T-helper 17 cell (primary cell): ENCODE measurements at places on chromosomes 4 and X. TPM values are rescaled to one million over a fixed set of nuclear protein-coding genes. Genes with fewer than 3 reads are reported as not detected.

DNA sequence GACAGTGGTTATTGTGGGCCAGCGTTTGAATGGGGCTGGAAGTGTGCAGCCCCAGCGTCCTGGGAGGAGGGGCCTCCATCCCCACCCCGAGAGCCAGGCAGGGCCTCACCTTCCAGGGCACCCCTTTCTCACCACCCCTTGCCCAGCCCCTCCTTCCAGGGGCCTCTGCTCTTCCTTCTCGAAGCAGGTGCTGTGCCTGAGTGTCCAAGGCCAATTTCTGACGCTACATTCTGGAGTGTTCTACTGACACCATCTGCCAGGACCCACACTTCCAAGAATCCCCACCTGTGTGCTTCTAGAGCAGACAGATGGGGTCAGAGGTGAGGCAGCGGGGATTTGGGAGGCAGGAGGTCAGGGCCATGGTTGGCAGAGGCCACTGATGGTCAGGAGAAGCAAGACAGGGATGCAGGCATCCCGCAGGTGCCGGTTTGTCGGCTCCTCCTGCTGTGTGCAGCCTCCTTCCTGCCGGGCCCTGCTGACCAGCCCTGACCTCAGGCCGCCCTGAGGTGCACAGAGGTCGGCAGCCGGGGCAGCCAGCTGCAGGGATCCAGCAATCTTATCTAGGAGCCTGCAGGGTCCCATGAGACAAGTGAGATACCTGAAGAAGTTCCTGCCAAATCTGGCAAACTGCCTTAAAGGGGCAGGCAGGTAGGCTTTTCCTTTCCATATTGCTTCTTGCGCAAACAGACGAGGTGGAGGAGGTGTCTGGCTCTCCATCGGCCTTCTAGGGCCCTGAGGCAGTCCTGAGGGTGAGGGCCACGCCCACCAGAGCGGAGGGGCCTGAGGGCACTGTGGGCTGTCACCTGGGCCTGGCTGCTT, 18.8 kb downstream of the MSANTD1 start:
- H3K27me3 ChIP-seq = no peaks in the 10 kb centered on the region
- DNase-seq = no peak
- H3K4me1 ChIP-seq = no peaks in the 10 kb centered on the region
- H3K27ac ChIP-seq = no peak overlapping the region

DNA sequence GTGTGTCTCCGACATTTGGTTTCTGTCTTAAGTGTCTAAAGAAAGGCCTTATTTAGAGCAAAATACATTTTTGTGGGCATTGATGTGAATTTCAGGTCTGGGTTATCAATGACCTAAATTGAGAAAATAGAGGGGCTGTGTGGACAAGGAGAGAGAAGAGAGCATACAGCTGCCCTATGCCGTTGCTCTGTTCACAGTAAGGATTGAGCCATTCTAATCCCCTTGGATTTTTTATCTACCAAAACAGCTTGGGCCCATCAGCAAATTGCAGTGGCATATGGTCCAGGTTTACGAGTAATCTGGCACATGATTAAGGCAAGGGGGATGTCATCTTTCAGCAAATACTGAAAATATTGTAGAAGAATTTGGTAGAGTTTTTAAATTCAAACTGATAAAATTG, 210.2 kb downstream of the ANTXR2 start:
- H3K27ac ChIP-seq = no peak overlapping the region
- no peaks in the 10 kb centered on the region for H3K4me1 ChIP-seq
- no peak overlapping the region for H3K4me3 ChIP-seq
- no peak for DNase-seq

DNA sequence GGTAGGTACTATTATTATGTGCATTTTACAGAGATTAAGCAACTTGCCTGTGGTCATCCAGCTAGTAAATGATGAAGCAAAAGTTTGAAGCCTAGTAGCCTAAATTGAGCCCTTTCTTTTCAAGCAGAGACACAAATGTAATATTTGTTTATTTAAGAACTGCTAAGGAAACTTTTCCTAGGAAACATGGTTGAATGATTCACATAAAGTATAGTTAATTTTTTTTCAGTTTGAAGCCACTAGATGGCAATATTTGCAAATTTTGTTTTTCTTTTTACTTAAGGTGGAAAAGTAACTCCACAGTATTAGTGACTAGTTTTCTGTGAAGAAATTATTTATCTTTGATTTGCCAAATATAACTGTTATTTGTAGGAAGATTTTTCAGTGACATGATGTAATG, 52.8 kb upstream of the ANKRD17 start:
- H3K4me1 ChIP-seq = no peaks in the 10 kb centered on the region
- no peak overlapping the region for H3K27ac ChIP-seq
- H3K4me3 ChIP-seq = no peak overlapping the region
- no peaks in the 10 kb centered on the region for H3K27me3 ChIP-seq

GRCh38 chr4:124070688-124071484, 641.6 kb downstream of the ANKRD50 start:
- H3K4me3 ChIP-seq = no peak overlapping the region
- H3K27me3 ChIP-seq = no peaks in the 10 kb centered on the region
- H3K27ac ChIP-seq = no peak overlapping the region
- H3K36me3 ChIP-seq = peaks cover 5% of the 10 kb centered on the region

TRPC5OS gene
- not detected for total RNA-seq

GRCh38 chr4:106766519-106766918, 269.6 kb downstream of the DKK2 start:
- no peak overlapping the region for H3K27ac ChIP-seq
- no peaks in the 10 kb centered on the region for H3K36me3 ChIP-seq
- no peaks in the 10 kb centered on the region for H3K4me1 ChIP-seq
- DNase-seq = no peak
- H3K27me3 ChIP-seq = no peaks in the 10 kb centered on the region
- no peak overlapping the region for H3K4me3 ChIP-seq
